ENCODE measurements at places on chromosomes 5 and 9. TPM values are rescaled to one million over a fixed set of nuclear protein-coding genes. Genes with fewer than 3 reads are reported as not detected.

SLC34A3 gene
- polyA plus RNA-seq = not detected

F12 gene
- 0.48 TPM for polyA plus RNA-seq

- DNase-seq = no peak
These were observed 3.4 kb downstream of the RAPGEF1 start for GRCh38 chr9:131736431-131736830.

EFNA5 gene
- polyA plus RNA-seq = 2.4 TPM

CAMK4 gene
- polyA plus RNA-seq = 3.2 TPM

GABRB2 gene
- polyA plus RNA-seq = not detected

GRCh38 chr5:14710313-14710994 is 45.9 kb downstream of the OTULIN start:
- DNase-seq = no peak

CCNI2 gene
- polyA plus RNA-seq = not detected

- DNase-seq = no peak
These were observed at the start of gene FOXI1 for GRCh38 chr5:170105642-170106611. TSS of gene FOXI1 (plus strand) at chr5:170105897. CDS start at chr5:170105958, 61 bp downstream.

- no peak for DNase-seq
These were observed 28.8 kb downstream of the C5orf15 start for GRCh38 chr5:133939668-133940067.

LRRC19 gene
- polyA plus RNA-seq = not detected

SOX30 gene
- polyA plus RNA-seq = 0.09 TPM

OR1J2 gene
- polyA plus RNA-seq = not detected

DNA sequence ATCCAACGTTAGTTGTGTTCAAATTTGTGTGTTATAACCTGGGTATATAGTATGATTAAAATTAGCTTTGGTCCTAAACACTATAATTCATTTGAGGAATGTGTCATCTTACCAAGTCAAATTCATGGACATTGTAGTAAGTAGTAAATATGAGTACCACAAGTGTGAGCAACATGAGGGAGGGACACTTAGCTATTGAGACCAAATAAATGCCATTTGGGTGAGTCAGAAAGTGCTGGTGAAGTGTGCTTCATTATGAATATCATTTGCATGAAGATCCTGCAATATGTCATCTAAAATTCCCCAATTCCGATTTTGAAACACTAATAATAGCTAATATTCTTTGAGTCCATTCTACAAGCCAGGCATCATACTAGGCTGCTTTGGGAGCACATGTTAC is 336.7 kb upstream of the KIF2A start:
- no peak for DNase-seq

GRCh38 chr5:87372705-87373104 is 40.0 kb downstream of the CCNH start:
- DNase-seq = no peak

- no peak for DNase-seq
These were observed 15.8 kb upstream of the HMHB1 start for GRCh38 chr5:143796125-143796524.

DNA sequence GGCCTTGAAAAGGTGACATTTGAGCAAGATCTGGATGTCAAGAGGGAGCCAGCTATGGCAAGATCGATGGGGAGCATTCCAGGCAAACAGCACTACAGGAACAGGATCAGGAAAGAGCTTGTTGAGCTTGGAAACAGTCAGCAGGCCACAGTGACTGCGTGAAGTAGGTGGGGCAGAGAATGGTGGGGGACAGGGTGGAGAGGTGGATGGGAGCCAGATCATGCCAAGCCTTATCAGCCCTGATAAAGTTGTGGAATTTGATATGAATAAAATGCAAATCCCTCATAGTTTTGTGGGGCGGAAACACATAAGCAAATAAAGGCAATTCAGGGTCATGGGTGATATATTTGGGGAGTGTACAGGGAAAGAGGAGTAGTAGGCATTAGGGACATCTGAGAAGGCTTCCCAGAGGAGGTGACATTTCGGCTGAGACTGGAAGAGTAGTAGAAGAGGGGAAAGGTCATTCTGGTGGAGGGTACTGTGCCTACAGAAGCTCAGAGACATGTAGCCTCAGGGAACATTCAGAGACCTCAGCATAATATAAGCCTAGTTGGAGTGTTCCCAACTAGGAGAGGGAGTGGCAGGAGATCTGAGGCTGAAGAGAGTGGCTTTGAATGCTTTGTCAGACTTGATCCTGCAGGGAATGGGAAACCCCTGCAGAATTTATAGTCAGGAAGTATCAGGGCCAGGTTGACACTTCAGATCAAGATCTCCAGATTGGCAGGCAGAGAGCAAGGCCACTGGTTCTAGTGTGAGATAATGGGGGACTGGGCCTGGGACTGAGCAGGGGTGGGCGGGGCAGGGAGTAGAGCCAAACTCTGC is 9.7 kb upstream of the CYSTM1 start:
- DNase-seq = no peak
